ENCODE measurements at places on chromosomes 11 and 22. TPM values are rescaled to one million over a fixed set of nuclear protein-coding genes. Genes with fewer than 3 reads are reported as not detected.

DNA sequence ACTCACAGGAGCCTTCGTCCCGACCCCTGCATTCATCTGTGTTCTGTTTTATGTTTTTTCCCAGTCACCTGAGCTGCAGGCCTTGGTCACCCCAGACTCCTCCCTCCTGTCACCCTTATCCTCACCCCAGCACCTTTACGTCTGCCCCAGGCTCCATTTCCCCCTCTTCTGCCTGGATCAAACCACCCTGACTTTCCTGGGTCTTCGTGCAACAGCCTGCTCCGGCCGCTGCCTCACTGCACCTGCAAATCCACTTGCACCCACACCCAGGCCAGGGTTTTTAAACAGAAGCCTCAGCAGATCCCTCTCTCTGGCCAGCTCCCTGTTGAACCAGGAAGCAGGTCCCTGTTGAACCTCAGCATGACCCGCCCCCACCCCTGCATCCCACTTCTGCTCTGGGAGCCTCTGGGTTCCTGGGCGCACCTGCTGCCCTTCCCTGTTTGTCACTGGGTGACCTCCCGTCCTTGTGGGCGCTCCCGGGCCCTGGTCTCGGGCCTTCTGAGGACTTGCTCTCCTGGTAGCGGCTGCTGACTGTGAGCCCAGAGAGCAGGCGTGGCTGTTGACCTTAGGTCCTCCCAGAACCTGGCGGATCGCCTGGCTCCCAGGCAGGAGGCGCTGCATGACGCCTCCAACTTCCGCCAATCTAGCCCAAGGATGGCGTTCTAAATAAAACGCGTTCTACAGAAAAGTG is 12.8 kb downstream of the MAPK8IP2 start:
- DNase-seq = peak; percentile 90

DNA sequence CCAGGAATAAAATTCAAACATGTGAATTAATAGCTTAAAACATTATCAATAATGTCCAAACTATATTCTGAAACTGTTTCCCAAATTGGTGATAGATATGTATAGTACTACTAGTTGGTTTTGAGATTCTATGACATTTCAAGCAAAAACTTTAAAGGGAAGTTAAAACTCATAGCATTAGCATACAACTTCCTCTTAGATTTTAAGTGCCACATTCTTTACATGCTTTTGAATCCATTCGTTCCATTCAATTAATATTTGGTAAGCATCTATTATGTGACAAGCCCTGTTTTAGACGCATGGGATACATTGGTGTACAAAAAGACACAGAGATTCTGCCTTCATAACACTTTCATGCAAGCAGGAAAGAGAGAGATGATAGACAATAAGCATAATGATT is 8.9 kb downstream of the PATL1 start:
- no peak for DNase-seq

DNA sequence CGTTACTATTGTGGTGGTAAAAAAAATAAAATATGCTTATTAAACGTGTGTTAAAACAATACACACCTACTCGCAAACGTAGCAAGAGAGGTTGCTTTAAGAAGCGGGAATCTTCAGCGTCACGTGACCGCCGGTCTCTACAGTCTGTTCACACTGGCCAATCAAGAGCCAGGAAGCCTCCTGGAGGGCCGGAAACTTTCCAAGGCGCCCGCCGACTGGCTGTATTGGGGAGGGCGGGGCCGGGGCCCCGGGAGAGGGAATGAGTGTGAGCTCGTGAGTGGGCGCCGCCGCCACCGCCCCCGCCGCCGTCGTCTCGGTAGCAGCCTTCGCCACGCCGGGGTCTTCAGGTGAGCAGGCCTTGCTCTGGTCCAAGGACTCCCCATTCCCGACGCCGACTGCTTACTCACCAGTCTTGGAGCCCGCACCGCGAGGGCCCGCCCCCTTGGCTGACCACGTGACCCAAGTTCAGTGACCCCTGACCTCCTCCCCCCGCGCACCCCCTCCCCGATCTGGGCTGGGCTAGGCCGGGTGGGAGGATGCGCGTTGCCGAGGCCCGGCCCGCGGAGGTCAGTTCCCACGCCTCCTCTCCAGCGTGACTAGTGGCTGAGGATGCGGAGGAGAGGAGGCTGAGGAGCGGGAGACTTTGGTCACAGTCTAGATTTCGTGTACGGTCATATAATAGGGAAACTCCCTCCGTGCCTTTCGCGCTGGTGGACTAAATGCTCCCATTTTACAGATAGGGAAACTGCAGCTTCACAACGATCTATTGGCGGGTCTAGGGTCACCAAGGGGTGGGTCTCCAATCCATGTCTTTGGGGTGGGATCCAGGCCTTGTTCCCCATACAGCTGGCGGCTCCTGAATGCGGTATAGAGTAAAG is at the start of gene TAF6L:
TSS of gene TAF6L (plus strand) at position 253 of the 878 bp plus-strand sequence. CDS start 4,388 bp downstream, outside the sequence.
- DNase-seq = peak; percentile 99

GRCh38 chr11:5696210-5696609 is 6.6 kb downstream of the TRIM22 start:
- DNase-seq = no peak

- peak; percentile 32 for DNase-seq
These were observed 745 bp downstream of the C22orf39 start for GRCh38 chr22:19446603-19447329.

The CLMP gene
- 13.2 TPM for total RNA-seq

The BRSK2 gene
- 1.2 TPM for total RNA-seq

The SYT13 gene
- total RNA-seq = 23.4 TPM
